Spinal cord (tissue), 10 donors: ENCODE measurements at places on chromosomes 1 and 21. TPM values are rescaled to one million over a fixed set of nuclear protein-coding genes. Genes with fewer than 3 reads are reported as not detected.
A peak's percentile ranks its signal among the peaks of the same experiment; 100 is the strongest.

DNA sequence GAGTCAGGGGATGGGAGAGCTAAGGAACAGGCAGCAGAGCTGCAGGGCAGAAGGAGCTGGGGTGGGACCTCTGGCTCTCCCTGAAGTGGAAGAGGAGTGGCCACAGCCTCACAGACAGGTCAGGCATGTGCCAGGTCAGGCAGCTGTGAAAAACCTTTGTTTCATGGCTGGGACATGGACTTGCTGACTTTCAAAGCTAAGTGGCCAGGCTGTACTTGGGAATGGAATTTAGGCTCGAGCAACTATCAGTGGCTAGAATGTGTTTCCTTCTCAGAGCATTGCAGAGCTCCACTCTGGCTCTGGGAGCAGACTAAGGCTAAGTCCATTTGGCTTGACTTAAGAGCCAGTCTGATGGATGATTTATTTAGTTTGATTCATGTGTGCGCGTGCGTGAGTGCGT is 385.1 kb downstream of the LMX1A start:
- no peak for DNase-seq

DNA sequence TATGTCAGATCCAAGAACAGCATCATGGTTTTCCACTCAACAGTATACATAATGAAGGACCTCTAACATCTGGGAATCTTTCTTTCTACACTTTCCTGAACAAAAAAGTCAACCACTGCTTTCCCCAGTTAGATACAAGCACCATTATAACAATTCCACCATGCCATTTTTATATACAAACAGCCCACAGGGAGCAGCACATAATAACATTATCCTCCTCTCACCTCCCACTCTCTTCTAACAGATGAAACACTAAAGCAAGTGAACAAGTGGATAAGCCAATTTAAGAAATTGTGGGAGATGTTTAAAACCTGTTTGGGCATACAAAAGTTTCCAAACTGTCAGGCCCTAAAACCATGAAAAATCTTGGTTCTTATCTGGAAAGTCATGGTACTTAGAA is 29.4 kb upstream of the PRRC2C start:
- DNase-seq: no peak

GRCh38 chr1:106960412-106960811 is 96.1 kb upstream of the PRMT6 start:
- no peak for DNase-seq

Gene PYGO2
- total RNA-seq: 12.7 TPM

Gene OR2T1
- not detected for total RNA-seq

DNA sequence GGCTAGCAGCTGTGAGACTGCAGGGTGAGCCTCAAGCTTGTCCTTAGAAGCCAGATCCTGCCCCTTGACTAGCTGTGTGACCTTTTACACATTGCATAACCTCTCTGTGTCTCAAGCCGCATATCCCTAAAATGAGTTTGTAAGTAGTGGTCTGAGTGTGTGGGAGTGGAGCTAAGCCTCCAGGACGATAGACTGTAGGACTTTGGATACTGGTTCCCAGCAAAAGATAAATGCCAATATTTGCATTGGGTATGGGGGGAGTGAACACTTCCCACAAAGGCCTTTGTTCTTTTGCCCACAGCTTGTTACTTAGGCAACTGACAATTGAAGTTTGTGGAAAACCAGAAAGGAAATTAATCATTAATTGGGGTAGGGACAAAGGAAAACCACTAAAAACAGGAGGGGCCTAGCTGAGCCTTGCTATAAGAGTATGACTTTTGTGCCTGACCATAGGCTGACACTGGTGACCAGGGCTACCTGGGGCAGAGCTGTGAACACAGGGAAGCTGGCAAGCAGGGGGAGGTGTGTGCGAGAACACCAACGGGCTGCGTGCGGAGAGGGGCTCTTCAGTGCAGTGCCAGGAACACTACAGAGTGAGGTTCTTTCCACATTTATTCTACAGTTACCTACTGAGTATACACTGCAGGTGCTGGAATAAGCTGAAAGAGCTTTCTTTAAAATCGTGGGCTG is 102.4 kb upstream of the ETV3 start:
- no peak for DNase-seq

GRCh38 chr1:184048561-184049240 is 2.8 kb upstream of the TSEN15 start:
- DNase-seq: no peak

DNA sequence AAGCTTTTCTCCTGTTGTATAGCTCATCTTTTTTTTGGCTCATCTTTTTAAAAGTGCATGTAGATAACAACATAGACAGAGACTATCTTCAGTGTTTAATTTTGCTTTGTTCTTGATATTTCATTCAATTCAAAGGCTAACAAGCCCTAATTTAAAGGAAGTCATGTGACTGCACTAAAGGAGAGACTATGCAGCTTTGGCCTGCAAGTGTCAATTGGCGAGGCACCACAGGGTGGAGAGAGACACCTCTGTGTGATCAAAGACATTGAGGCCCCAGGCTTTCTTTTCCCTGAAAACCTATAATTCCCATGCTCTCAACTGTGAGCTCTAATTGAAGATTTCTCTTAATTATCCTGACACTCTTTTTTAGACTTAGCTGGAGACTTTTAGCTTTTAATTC is 53.6 kb downstream of the CHODL start:
- DNase-seq: no peak

Gene LRRIQ3
- total RNA-seq: 1.7 TPM

GRCh38 chr1:186325239-186325638 is 49.8 kb downstream of the TPR start:
- no peak for DNase-seq

- DNase-seq: no peak
Observed at GRCh38 chr1:209190591-209191261, 392.8 kb upstream of the CAMK1G start.

DNA sequence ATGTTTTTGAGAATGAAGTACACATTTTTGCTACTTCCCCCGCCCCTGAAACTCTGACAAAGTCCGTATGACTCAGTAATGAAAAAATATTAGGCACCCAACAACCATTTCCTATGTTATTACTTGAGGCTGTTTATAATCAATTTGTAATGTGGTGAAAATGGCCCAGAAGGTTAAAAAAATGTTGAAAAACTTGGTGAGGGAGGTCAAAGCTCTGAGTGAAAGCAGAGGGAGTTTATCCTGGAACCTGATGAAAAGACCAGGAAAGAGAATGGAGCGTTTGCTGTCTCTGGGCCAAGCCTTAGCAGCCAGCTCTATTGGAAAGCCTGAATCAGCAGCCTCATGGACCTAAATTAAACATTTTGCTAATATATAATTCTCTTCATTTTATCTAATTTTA is 367.7 kb upstream of the NEGR1 start:
- DNase-seq: peak; percentile 62

DNA sequence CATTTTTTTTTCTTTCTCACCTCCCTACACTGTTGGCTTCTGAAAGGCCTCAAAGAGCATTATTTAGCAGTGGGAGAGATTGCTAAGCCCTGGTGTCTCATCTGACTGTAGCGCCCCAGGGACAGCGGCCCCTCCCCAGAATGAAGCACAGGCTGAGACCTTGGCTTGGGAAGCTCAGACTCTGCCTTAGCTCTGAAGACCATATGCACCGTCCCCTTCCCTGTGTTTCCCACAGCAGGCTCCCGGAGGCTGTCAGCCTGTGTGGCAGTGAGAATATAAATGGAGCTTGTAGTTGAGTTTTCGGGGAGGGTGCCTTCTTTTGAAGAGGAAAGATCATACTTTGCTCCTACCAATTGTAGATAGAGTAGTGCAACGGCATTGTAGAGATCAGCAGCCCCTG is 25.3 kb downstream of the SMYD2 start:
- DNase-seq: no peak

DNA sequence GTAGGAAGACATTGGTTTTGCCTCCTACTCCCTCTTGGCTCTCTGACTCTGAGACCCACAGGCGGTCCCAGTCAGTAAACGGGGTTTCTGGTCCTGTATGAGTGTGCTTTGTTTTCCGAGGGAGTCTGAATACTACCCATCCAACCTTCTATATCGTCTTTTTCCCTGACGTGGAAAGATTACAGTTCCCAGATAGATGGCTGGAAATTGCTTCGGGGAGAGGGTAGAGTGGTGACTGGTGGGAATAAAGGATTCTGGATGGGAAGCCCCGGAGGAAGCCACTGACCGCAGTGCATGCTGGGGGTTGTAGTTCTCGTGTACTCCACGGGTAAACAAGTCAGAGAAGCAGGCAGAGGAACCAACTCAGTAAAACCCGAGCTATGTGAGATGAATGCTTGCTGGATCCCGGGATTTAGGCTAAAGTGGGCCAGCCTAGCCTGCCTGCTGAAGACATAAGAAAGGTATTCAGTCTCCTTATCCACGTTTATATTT is 66.2 kb upstream of the IRF2BP2 start:
- peak; percentile 84 for DNase-seq

Gene KCNC4
- total RNA-seq: 17.3 TPM

Gene LEMD1
- 0.99 TPM for total RNA-seq

DNA sequence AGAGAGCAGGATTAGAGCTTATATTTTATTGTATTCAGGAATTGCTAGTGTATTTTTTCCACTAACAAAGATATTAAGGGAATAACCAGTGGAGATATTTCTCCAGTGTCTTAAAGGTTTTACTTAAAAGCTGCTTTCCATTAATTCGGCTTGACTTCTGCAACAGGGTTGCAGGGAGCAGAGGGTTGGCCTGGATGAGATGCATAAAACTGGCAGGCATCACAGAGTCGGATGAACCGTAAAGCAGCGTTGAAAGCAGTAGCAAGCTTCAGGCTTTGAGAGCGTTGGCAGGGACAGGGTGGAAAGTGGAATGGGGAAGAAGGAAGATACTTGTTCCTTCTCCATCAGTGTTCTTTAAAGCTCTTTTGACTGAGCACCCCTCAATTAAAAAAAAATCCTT is 237.2 kb downstream of the LMO4 start:
- no peak for DNase-seq

- peak; percentile 58 for DNase-seq
Observed at GRCh38 chr21:33801424-33802405, 113.9 kb downstream of the ATP5PO start.

DNA sequence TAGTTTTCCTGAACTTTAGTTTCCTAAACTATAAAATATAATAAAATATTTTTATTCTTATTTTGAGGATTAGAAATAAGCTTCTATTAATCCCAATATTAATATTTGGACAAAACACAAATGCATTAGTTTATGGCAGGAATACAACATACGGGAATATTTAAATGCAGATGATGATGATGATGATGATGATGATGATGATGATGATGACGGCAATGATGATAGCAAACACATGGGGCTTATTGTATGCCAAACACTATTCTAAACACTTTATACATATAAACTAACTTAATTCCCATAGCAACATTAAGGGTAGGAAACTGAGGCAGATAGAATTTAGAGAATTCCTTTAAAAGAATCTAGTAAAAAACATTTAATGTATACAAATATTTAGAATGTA is 541.5 kb upstream of the BEND5 start:
- no peak for DNase-seq

DNA sequence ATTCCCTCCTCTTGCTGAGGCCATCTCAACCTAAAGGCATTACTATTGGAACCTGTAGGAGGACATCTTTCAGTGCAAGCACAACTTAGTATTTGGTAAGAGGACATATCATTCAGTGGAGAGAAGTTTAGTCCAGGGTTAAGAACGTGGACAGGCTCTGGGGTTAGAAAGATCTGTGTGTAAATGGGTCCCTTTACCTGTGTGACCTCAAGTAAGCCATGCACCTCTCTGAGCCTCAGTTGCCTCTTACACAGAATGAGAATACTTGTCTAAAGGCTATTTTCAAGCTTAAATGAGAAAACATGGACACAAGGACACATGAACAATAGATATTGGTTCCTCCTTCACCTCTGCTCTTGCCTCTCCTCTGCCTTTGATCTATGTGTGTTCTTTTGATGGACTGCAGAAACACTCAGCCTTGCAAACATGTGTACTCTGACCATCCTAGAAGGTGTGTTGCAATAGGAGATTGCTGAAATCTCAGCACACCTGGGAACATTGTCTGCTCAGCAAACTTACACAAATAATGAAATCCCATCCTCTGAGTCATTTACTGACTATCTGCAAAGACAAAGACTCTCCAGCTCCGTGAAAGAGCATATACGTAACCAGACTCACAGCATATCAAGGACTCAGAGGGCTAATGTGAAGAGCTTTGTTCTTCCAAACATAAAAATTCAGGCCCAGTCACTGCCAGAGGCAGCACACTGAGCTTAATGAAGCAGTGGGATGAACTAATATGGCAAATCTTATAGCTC is 143.8 kb downstream of the DAB1 start:
- DNase-seq: no peak

DNA sequence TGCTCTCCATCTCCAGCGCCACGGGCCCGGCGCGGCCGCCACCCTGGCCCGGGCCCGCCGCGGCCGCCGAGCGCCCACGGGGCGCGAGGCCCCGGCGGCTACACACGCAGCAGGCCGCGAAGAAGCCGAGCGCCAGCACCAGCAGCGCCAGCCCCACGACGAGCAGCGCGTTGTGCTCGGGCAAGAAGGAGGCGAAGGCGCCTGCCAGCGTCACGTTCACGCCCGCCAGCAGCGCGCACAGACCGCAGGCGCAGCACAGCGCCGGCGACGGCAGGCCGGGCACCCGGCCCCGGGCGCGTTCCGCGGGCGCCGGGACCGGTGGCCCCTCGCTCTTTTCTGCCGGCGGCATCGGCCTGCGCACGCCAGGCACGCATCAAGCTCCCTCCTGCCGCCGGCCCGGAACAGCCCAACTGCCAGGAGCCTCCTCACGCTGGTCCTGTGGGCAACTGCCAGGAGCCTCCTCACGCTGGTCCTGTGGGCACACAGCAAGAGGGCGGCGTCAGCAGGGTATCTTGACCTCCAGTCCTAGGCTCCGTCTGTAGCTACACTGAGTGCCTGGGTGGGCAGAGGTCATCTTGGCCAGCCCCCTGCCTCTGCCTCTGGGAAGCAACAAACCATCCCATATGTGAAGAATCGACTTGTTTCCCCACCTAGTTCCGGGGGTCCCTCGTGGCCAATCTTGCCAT is 18.1 kb downstream of the KNCN start:
- peak; percentile 76 for DNase-seq

DNA sequence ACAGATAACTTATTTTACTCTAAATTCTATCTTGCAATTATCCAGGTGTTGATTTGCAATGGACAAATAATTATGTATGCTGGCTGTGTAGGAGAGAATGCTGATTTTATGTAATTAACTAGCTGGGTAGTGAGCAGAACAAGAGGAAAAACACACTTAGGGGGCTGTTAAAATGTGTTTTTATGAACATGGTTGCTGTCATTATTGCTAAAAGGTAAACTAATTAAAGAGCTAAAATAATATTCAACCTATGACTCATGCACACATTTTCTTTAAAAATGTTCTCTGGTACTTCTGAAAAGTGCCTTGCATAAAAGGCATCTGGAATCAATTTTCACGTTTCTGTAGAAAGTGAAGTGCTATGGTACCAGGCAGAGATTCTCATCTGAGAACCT is 192.8 kb upstream of the C8B start:
- DNase-seq: no peak

DNA sequence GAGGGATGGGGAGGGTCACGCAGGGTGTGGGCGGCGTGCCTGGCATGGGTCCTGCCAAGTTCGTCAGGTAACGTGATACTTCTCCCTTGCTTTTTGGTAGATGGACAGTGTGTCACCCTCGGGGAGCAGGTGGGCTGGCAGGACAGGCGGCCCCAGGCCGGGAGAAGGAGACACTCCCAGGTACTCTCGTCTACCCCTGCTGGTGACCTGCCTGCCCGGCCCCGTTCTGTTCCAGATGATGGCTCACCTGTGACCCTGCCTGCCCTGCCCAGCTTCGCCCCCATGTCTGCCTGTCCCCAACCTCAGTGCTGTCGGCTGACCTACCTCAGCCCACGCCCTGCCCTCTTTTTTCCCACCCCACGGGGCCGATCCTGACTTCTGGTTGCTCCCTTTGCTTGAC is 144.7 kb downstream of the PCBP3 start:
- DNase-seq: no peak

GRCh38 chr1:226027538-226028217 is 28.5 kb upstream of the SDE2 start:
- no peak for DNase-seq

Gene MEX3A
- 5.8 TPM for total RNA-seq

Gene PEAR1
- 12.7 TPM for total RNA-seq
